Adrenal gland (tissue), 19 donors: ENCODE measurements at places on chromosomes 3 and 15. TPM values are rescaled to one million over a fixed set of nuclear protein-coding genes. Genes with fewer than 3 reads are reported as not detected.
A peak's percentile ranks its signal among the peaks of the same experiment; 100 is the strongest.

Gene STARD5
- total RNA-seq: 3.5 TPM

Gene FAM227B
- total RNA-seq: 11.8 TPM

Gene ITIH1
- total RNA-seq: 1.9 TPM

- DNase-seq: no peak
Observed at GRCh38 chr3:77489216-77489615, 449.3 kb downstream of the ROBO2 start.

DNA sequence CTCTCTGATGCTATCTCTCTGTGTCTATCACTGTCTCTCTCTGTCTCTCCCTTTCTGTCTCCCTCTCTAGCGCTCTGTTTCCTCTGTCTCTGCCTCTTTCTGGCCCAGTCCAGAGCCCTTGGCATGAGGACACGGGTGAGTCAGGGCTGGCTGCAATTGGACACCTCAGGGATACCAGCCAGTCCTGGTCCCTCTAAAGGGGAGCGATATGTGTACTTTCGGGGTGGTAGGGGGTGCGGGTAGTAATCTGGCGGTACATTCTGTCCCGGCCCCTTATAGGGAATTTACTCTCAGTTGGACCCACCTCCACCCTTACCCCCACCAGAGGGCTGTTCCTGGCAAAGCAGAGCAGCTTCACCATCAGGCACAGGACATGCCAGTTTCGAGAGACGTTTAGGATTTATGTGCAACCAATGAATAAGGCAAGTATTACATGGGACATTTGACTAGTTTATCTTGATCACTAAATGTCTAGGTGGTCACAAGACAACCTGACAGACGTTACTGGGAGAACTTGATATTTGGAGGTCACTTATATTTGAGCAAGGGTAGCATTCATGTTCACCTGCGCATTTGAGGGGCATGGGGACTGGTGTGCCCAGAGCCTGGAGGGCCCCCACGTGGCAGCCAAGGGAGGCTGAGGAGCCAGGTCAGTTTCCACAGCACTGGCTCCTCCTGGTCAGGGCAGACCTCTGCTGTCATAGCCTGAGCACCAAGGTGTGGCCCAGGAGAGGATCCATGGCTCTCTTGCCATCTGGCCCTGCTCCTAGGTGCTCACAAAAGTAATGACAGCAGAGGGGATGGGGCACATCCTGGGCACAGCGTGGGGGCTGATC, 256.1 kb downstream of the PLCL2 start:
- peak; percentile 82 for DNase-seq

DNA sequence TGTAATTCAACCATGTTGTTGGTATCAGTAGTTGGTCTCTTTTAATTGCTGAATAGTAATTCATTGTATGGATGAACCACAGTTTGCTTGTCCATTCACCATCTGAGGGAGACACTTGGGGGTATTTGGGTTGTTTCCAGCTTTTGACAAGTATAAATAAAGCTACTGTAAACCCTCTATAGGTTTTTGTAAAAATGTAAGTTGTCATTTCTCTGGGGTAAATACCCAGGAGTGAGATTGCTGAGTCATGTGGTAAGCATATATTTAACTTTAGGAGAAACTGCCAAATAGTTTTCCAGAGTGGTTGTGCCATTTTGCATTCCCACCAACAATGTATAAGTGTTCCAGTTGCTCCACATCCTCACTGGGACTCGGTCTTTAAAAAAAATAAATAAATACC, 15.4 kb upstream of the LHFPL4 start:
- no peak for DNase-seq
